ENCODE measurements at places on chromosomes 2 and 18.

DNA sequence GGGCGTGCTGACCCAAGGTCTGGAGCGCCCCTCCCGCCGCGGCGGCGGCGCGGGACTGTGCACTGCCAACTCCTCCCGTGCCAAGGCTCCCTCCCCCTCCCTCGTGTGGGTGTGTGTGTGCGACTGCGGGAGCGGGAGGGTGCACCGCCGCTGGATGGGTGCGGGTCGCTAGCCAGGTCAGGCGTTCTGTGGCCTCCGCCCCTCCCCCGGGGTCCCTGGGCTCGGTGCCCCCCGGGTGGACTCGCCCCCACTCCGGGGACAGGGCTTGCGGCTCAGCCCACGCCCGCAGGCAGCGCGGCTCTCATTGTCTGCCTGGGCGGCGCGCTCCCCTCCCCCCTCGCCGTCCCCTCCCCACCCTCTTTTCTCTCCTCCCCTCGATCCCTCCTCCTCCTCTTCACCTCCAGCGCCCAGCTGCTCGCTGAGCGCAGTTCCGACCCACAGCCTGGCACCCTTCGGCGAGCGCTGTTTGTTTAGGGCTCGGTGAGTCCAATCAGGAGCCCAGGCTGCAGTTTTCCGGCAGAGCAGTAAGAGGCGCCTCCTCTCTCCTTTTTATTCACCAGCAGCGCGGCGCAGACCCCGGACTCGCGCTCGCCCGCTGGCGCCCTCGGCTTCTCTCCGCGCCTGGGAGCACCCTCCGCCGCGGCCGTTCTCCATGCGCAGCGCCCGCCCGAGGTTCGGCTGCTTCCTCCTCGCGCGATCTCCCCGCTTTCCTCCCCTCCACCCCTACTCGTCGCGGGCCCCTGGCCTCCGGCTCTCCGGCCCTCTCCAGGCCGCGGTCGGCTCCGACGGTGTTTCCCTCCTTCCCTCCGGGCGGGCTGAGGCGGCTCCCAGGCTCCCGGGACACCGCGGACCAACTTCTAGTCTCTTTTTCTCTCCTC lies at the start of gene GATA6:
Gene GATA6, plus strand, starts transcription at position 579 of the 878 bp plus-strand sequence. CDS start 1,556 bp downstream, outside the sequence.
- peak; percentile 68 for DNase-seq

- DNase-seq = no peak
These were observed 59.6 kb downstream of the ITGB6 start for GRCh38 chr2:160140471-160140870.

DNA sequence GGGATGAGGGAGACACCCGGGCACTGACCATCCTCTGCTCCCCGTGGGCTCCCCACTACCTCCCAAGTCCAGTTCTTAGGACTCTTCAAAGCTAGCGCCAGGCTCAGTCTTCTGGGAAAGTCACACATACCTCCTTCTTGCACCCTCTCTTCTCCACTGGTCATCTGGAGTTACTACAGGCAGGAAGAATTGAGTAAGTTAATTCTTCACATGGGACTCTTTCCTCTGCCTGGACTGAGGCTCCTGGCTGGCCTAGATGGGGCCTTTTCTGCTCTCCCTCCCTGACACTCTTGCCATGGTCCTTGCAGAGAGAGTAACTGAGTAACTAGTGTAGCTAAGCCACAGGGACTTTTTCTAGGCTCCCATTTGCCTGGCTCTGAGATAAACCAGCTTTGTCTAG lies 96.5 kb upstream of the CELF4 start:
- DNase-seq = no peak

DNA sequence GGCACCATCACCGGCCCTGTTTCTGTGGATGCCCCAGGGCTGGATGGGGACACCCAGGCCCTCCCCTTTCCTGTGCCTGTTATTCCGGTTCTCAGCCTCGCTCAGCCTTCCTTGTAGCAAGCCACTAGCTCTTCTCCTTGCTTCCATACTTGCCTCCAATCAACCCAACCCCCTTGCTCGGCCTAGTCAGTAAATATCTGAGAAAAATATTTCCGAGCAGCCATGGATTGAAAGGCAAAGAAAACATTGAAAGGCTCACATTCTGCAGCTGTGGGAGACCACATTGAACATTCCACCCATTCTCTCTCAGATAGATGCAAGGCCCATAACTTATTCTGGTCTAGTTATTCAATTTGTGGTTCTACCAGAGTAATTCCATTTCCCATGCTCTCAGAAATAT lies 114.9 kb downstream of the SPP2 start:
- no peak for DNase-seq

DNA sequence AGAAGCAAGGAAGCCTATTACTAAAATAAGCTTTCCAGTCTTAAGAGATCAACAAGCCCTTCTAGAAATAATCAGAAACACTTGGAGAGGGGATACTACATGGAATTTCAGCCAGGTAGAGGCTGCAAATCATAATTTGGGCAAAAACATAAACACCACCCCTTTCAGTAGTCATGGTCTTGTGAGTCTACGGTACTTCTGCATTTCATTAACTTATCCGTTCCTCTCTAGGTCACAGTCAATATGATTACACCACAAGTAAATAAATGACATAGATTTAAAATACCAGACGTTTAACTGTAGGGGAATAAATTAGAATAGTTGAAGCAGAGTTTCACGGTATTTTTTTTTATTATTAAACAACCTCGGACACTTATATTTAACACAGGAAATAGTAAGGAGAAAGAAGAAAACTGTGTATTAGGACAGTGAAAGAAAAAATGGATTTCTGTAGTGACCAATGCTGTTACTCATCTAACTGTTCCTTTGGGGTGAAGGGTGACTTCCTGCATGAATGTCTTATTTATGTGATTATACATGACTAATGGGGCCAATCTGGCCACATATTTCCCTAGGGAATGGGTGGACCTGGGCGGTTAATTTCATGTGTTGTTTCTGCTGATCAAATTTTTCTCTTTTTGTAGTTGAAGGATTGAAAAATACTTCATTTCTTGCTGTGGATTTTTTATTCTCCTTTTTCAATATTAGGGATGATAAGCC lies 456.6 kb upstream of the UBE2E3 start:
- no peak for DNase-seq

- DNase-seq = no peak
These were observed 71.7 kb downstream of the LIMS1 start for GRCh38 chr2:108605947-108606346.

- DNase-seq = no peak
These were observed 431.8 kb downstream of the SOCS6 start for GRCh38 chr18:70720607-70721006.

GRCh38 chr2:137096693-137097092 lies 331.3 kb downstream of the THSD7B start:
- DNase-seq = no peak

DNA sequence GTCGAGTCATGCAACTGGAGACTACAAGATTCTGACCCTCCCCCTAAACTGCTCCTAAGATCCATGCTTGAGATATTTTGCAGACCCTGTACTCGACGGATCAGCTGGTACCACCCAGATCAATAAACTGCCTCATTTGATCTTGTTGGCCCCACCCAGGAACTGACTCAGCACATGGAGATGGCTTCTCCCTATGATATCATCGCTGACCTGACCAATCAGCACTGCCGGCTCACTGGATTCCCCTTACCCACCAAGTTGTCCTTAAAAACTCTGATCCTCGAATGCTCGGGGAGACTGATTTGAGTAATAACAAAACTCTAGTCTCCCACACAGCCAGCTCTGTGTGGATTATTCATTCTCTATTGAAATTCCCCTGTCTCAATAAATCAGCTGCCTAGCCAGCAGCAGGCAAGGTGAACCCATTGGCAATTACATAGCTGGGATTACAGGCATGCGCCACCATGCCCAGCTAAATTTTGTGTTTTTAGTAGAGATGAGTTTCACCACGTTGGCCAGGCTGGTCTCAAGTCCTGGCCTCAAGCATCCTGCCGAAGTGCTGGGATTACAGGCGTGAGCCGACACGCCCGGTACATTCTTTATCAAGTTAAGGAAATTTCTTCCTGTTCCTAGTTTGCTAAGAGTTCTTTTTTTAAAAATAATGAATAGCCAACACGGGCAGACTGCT lies 43.6 kb downstream of the VPS54 start:
- DNase-seq = no peak

GRCh38 chr2:55431982-55432627 lies 12.4 kb upstream of the CCDC88A start:
- DNase-seq = no peak

GRCh38 chr2:22079583-22079982 lies 955.8 kb downstream of the TDRD15 start:
- DNase-seq = no peak

GRCh38 chr2:96119389-96119751 lies 3.0 kb upstream of the ADRA2B start:
- DNase-seq = no peak

- DNase-seq = no peak
These were observed 8.2 kb downstream of the RND3 start for GRCh38 chr2:150479075-150479915.

DNA sequence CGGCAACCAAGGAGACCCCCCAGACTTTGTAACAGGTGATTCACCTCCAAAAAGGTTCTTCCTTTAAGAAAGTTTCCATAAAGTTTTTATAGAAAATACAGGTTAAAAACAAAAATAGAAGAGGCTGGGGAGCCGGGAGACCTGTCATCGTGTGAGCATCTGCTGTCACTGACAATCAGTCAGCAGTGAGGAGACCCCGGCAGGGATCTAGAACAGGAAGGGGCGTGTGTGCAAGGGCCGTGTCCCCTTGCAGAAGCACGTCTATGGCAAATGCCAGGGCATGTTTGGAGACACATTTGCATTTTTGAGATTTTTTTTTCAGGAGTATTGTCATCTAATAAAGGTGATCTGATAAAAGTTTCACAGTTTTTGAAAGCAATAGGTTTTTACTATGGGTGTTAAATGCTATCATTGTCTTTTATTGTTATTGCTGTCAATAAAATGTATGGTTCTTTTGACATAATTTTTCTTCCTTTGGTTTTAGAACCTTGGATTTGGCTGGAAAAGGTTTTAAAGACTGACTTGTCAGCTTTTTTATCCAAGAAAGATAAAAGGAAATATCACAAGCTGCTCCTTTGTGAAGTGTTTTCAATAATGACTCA lies 52.1 kb downstream of the MTCL1 start:
- no peak for DNase-seq

GRCh38 chr18:62558015-62558663 lies 35.3 kb downstream of the ZCCHC2 start:
- no peak for DNase-seq

Data from NCI-H2029 (cell line).